ENCODE measurements at places on chromosomes 7 and 10.

GRCh38 chr7:108014215-108014614, 11.3 kb upstream of the LAMB1 start:
- peak; percentile 31 for DNase-seq

- no peak for DNase-seq
Observed at GRCh38 chr7:99314504-99314903, 11.2 kb upstream of the ARPC1A start.

GRCh38 chr10:31253237-31253636, 65.8 kb upstream of the ZEB1 start:
- DNase-seq, result no peak

DNA sequence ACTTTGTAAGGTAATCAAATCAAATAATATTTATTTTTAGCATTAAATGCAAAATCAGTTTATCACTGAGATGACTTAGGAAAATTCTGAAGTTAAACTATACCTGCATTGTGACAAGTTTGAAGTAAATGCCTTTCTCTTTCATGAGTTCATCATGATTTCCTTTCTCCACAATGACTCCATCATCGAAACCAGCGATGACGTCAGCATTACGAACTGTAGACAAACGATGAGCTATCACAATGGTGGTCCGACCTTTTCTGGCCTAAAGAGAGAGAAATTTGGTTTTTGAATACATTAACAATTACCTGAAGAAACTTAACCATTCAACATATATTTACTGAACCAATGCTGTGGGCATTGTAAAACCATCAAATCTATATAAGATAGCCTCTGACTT, 54.9 kb downstream of the ABCB1 start:
- DNase-seq, result no peak

- no peak for DNase-seq
Observed at GRCh38 chr10:3986493-3987142, 201.6 kb upstream of the KLF6 start.

DNA sequence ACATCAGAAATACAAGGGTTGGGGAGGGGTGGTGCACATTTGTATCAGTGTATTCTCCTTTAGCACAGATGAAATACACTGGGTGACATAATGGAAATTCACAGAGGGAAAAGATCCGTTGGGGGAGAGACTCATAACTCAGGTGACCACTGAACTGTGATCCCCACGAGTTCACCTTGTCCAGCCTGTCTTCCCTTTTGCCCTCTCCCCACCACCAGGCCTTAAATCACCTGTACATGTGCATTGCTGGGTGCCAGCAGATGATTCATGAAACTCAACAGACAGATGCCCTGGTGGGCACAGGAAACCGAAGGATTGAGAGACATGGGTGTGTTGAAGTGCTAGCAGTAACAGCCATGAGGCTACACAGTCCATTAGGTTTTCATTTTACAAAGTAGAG, 253.3 kb downstream of the PLXNA4 start:
- no peak for DNase-seq

- DNase-seq, result no peak
Observed at GRCh38 chr10:89525556-89525955, 9.8 kb downstream of the SLC16A12 start.

GRCh38 chr7:44814919-44815318, 18.4 kb downstream of the PPIA start:
- DNase-seq, result no peak

- DNase-seq, result no peak
Observed at GRCh38 chr10:81081887-81082620, 544.4 kb downstream of the SH2D4B start.

DNA sequence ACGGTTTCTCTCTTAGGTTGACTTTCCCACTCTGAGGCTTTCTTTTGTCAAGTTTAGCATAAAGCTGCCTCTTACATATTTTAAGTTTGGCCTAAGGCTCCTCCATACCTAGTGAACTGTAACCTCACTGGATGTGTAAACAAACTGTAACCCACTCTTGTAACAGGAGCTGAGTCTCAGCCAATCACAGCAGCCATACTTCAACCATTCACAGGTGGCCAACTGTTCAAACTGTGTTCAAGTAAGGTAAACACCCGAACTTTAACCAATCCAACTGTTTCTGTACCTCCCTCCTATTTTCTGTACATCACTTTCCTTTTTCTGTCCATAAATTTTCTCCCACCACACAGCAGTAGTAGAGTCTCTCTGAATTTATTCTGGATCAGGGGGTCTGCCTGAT, 7.7 kb upstream of the NRBF2 start:
- DNase-seq, result no peak

- DNase-seq, result no peak
Observed at GRCh38 chr7:123343611-123344010, 143.8 kb upstream of the SLC13A1 start.

GRCh38 chr10:55641601-55642000, 719.5 kb downstream of the ZWINT start:
- no peak for DNase-seq

GRCh38 chr10:6525599-6526165, 54.4 kb downstream of the PRKCQ start:
- DNase-seq, result no peak

GRCh38 chr7:100122067-100122466, 2.6 kb downstream of the CNPY4 start:
- no peak for DNase-seq

GRCh38 chr7:134747326-134747725, 32.1 kb upstream of the CALD1 start:
- no peak for DNase-seq

GRCh38 chr7:3896169-3896765, 595.2 kb downstream of the SDK1 start:
- no peak for DNase-seq

- peak; percentile 48 for DNase-seq
Observed at GRCh38 chr10:61882621-61883370, 18.7 kb upstream of the ARID5B start.

GRCh38 chr10:6194311-6194710, 8.4 kb upstream of the PFKFB3 start:
- DNase-seq, result no peak

All from AG10803 (cell line).